ENCODE measurements at places on chromosomes 3 and 15.

DNA sequence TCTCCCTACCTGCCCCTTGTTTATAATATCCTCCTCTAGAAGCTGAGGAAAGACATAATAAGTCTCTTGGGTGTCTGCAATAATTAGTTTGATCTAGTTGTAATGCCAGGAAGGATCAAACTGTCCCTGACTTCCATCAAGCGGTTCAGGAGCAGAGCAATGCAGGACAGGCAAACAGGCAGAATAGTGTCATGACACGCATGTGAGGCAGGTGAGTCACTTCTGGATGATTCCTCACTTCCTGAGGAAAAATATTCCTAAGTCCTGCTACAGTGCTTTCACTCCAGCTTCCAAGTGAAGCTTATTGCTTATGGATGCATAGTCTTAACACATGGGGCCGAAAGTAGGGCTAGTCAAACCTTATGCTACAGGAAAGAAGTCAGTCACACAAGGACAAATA lies 85.8 kb downstream of the GREM1 start:
- no peak for DNase-seq

GRCh38 chr3:13570391-13571194 lies 21.7 kb downstream of the FBLN2 start:
- DNase-seq: no peak

DNA sequence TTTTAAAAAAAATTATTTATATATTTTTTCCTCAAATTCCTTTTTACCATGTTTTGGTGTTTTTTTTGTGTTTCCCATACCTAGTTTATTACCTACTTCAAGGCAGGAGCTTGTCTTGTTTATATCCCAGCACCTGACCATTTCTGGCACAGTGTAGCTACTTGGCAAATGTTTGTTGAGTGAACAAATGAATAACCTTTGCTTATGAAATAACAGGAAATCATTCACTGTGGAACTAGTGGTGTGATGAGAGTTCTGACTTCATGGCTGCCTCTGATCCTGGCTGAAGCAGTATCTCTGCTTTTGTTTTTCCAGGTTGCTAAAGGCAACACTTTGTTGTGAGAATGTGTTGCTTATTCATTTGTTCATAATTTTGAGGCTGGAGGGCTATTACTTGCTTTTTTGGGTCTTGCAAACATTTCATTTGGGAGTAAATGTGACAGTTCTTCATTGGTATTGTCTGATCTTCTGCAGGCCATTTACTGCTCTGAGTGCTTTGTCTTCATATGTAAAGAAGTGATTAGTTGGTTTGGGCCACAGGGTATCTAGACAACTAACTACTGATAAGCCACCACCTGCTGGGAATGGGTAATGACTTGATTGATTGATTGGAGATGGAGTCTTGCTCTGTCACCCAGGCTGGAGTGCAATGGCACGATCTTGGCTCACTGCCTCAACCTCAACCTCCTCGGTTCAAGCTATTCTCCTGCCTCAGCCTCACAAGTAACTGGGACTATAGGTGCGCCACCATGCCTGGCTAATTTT lies 5.7 kb downstream of the RAD54L2 start:
- DNase-seq: no peak

GRCh38 chr3:23810343-23811184 lies 4.8 kb downstream of the UBE2E1 start:
- no peak for DNase-seq

DNA sequence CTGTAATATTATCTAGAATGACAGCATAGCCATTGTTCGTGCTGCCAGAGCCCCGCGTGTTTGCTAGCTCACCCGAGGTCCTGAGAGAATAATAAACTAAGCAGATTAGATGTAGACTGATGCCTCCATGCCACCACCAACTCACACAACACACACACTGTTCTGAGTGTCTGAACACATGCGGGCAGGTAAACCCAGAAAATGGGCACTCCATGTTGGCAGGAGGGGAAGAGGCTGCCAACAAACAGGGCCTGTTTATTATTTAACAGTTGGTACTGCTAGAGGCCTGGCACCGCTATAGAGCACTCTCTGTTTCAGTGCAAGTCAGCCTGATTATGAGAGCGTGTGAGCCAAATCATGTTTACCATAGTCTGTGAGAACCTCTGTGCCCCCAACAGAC lies 299.0 kb downstream of the ZBTB20 start:
- DNase-seq: no peak

DNA sequence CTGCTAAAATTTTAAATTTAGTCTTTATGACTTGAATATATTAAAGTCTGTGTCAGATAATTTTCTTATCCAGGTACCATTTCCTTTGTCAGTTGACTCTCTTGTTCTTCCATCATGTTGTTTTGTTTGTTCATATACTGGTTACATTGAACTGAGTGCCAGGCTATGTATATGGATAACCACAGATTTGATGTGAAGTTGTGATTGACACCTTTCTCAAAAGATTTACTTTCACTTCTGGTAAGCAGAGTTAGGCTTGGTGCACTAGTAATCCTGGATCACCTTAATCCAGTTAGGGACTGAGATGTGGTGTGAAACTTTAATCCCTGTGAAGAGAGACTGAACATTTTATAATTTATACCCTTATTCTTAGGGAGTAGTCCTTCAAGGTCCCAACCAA lies 99.4 kb downstream of the ADAM10 start:
- DNase-seq: peak; percentile 21

Measured in NCI-H524 (cell line).